Astrocyte (in vitro differentiated cells and primary cell): ENCODE measurements at places on chromosomes 5 and 9. TPM values are rescaled to one million over a fixed set of nuclear protein-coding genes. Genes with fewer than 3 reads are reported as not detected.

OTP gene
- 0.16 and 0.17 TPM in 2 replicates for total RNA-seq

GRCh38 chr9:100689635-100690034, 111.8 kb downstream of the CAVIN4 start:
- DNase-seq: no peak

FGFR4 gene
- total RNA-seq: 3.8 and 4.8 TPM in 2 replicates

GRCh38 chr5:74433896-74434829, 206.4 kb downstream of the ENC1 start:
- no peak for DNase-seq

- no peak for DNase-seq
Measured at GRCh38 chr5:93421468-93421867, 159.6 kb downstream of the NR2F1-AS1 start.

TEX48 gene
- total RNA-seq: not detected in 2 replicates

NMUR2 gene
- total RNA-seq: not detected in 2 replicates
